Stimulated activated CD8-positive, alpha-beta memory T cell treated with anti-CD3 and anti-CD28 coated beads, Interleukin-15, amount 100 ng/mL, for 4 hours (primary cell): ENCODE measurements at places on chromosomes 3 and 15.
A peak's percentile ranks its signal among the peaks of the same experiment; 100 is the strongest.

GRCh38 chr3:67647390-67647878, 7.0 kb downstream of the SUCLG2 start:
- no peak for DNase-seq

GRCh38 chr15:35966781-35967180, 420.8 kb upstream of the DPH6 start:
- no peak for DNase-seq

GRCh38 chr3:138442433-138442832, 8.0 kb downstream of the ESYT3 start:
- no peak for DNase-seq

DNA sequence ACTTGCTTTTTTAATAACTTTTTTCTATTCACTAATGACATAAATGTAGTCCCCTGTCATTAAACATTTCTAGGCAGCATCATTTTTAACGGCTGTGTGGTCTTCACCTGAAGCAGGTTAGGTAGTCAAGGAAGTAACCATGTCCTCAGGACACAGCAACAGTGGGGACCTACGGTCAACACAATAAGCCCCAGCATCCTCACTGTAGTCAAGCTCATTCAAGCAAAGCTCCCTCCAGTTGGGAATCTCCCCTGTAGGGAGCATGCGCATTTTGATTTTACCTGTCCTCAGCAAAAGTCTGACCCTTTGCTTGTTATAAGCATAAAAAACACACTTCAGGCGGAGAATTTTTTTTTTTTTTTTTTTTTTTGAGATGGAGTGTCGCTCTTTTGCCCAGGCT, 151.4 kb downstream of the SHQ1 start:
- no peak for DNase-seq

DNA sequence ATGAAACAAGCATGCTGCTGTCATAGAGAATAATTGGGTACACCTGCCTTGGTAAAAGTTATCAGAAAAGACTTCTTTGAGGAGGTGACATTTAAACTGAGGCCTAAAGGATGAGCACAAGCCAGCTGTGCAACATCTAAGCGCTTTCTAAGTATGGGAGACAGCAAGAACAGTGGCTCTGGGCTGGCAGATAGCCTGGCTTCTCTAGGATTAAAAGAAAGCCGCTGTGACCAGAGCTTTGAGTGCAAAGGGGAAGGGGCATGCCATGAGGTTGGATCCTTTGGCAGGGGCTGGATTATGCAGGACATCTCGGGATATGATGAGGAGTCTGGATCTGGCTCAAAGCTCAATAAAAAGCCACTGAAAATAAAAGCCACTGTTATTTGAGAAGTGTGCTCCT, 99.2 kb downstream of the FBN1 start:
- DNase-seq: no peak

GRCh38 chr3:9500108-9501050, 53.2 kb downstream of the LHFPL4 start:
- DNase-seq: no peak

GRCh38 chr3:101184111-101184510, 136.3 kb downstream of the IMPG2 start:
- no peak for DNase-seq

GRCh38 chr3:118400086-118400485, 634.6 kb downstream of the IGSF11 start:
- DNase-seq: no peak

GRCh38 chr3:163335429-163335828, 1742.9 kb downstream of the SI start:
- no peak for DNase-seq

- DNase-seq: no peak
These were observed 862.7 kb upstream of the SEMA6D start for GRCh38 chr15:46854564-46854963.

GRCh38 chr3:190972840-190973270, 110.4 kb upstream of the GMNC start:
- DNase-seq: no peak

DNA sequence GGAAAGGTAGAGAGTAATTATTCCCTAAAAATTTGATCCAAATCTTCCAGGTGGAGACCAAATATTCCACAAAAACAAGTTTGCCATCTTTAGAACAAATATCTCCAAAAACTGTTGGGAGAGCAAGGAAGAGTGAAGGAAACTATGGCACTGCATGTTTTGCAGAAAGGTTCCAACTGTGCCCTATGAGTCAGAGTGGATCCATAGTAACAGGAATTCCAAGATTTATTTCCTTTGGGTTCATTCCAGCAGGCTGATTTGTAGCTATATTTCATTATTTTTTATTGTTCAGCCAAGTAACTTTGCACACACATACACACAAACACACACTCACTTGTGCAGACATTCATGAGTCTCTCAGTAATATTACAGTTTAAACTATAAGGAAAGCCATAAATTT, 459.7 kb upstream of the EPHA6 start:
- no peak for DNase-seq

- DNase-seq: peak; percentile 21
These were observed at the start of gene TNK2 for GRCh38 chr3:195907934-195908693. Gene TNK2, minus strand, starts transcription at chr3:195908551. Its CDS starts 19,963 bp downstream, at chr3:195888588.
